ENCODE measurements at places on chromosomes 1 and 21.

DNA sequence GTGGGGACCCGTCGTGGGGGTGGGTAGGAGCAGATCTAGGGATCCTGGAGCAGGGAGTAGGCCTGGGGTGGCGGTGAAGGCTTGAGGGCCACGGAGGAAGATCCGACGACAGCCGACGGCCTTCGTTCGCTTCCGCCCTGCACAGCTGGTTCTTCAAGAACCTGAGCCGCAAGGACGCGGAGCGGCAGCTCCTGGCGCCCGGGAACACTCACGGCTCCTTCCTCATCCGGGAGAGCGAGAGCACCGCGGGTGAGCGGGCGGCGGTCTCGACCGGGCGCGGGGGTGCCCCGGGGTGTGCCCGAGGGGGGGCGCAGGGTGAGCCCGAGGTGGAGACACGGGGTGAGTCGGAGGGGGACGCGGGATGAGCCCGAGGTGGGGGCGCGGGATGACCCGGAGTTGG lies 16.5 kb upstream of the HDAC1 start:
- peak; percentile 74 for DNase-seq

- no peak for DNase-seq
Observed at GRCh38 chr1:104266612-104267011, 516.9 kb downstream of the AMY1C start.

- DNase-seq, result peak; percentile 77
Observed at GRCh38 chr1:202069662-202070061, 53.1 kb upstream of the GPR37L1 start.

DNA sequence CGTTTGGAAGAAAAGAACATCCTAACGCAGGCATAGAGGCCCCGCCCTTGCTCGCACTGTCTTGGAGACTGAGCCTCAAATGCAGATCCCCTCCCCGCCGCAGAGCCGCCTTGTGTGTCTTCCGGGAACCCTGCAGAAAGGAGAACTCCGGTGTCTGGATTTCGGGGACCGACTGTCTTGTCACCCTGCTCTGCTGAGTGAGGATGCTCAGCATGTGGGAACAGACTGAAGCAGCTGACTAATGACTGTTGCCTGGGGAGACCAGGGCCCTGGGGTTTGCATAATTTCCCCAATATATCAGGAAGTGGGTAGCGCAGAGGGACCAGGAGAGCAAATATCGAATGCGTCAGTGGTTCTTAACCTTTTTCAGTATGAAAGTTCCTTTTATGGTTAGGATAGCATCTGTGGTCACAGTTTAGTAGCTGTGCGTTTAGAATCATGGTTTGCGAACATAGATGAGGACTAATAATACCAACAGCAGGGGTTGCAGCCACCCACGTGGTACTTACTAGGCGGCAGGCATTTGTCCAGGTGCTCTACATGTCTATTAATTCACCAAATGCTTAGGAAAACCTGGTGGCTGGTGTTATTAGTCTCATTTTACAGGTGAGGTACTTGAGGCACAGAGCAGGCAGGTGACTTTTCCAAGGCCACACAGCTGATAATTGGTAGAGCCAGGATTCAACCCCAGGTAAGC lies 14.3 kb downstream of the GPR137B start:
- no peak for DNase-seq

GRCh38 chr21:38643404-38644023 lies 145.2 kb upstream of the ERG start:
- no peak for DNase-seq

DNA sequence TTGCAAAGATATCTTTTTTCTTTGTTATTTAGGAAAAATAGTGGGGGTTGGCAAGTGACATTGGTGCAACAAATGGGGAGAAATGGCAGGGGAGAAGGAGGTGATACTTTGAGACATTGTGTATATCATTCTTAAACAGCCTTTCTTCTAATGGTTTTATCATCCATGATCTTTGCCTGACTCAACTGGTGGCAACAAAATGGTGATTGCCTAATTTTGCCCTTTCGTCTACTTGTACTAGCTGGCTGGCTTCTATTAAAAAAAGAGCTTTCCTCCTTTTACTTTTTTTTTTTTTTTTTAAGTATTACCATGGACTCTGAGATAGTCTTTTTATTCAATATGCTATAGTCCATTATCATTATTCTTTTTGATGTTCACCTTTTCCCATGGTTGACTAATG lies 27.7 kb downstream of the DESI2 start:
- DNase-seq, result no peak

Data from endodermal cell (in vitro differentiated cells).